Panc1 (cell line): ENCODE measurements at places on chromosomes 13 and 19.
A peak's percentile ranks its signal among the peaks of the same experiment; 100 is the strongest.

DNA sequence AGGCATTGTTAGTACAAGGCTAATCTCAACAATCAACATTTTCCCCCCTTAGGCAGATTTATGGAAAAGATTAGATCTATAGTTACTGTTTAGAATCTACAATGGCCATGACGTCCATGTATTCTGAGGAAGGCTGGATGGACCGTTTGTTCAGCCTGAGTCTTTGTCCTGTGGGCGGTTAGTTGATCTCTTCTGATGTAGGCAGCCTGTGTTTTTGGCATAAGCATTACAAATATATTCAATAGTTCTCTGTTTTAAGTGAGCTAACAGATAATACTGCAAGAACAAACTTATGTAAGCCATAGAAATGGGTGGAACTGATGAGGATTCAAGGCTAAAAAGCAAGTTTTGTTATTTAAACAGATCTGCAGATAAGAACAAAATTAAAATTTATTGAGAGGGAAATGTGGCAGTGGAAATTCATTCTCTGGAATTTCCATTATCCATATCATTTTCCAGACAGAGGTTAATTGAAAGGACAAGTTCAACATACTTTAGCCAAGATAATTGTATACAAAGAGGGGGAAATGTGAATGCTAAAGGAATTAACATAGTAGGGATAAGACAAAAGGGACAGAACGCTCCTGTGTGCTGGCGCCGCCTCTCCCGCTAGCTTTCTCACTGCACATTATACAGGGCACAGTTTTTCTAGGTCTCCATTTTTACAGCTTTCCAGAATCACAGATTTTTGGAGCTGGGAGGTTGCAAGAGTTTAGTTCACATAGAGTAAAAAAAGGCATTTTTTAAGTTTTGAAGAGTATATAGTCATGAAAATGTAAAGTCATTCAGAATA is 48.6 kb downstream of the FAM124A start:
- no peak for DNase-seq

- DNase-seq = no peak
Measured at GRCh38 chr19:35908973-35909683, 1.0 kb upstream of the TYROBP start.

DNA sequence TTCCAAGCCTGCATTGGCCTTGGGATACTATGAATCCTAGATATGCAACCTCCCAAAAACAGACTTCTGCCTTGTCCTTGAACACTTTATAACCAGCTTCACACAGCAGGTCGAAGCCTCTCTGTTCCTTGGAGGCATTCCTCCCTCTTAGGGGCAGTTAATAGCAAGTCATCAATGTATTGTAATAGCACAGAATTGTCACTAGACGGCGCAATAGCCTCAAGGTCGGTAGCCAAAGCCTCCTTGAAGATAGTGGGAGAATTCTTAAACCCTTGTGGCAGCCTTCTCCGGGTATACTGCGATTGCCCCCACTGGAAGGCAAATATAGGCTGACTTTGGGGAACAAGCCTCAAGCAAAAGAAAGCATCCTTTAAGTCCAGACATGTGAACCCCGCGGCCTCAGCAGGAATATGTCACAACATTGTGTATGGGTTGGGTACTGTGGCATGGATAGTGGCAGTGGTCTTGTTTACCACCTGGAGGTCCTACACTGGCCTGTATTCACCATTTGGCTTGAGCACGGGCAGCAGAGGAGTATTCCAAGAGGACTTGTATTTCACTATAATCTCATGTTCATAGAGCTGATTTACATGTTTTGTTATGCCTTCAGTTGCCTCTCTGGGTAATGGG is 61.1 kb downstream of the ZNF431 start:
- peak; percentile 22 for DNase-seq

DNA sequence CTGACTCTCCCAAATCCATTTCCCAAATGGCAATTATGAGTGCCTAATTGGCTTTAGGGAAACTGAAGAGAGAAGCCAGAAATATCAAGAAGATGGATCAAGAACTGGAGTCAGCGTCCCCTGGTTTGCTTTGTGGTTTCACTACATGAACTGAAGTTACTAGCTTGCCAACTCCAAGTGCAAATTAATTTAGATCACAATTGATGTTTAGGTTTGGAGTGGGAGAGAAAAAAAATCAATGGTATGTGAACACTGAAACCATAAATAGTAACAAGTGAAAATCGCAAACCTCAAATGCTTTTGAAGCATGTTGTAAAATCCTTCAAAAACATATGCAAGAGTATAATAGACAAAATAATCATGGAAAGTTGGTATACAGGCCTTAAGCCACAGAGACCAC is 1528.6 kb upstream of the SLC10A2 start:
- no peak for DNase-seq

DNA sequence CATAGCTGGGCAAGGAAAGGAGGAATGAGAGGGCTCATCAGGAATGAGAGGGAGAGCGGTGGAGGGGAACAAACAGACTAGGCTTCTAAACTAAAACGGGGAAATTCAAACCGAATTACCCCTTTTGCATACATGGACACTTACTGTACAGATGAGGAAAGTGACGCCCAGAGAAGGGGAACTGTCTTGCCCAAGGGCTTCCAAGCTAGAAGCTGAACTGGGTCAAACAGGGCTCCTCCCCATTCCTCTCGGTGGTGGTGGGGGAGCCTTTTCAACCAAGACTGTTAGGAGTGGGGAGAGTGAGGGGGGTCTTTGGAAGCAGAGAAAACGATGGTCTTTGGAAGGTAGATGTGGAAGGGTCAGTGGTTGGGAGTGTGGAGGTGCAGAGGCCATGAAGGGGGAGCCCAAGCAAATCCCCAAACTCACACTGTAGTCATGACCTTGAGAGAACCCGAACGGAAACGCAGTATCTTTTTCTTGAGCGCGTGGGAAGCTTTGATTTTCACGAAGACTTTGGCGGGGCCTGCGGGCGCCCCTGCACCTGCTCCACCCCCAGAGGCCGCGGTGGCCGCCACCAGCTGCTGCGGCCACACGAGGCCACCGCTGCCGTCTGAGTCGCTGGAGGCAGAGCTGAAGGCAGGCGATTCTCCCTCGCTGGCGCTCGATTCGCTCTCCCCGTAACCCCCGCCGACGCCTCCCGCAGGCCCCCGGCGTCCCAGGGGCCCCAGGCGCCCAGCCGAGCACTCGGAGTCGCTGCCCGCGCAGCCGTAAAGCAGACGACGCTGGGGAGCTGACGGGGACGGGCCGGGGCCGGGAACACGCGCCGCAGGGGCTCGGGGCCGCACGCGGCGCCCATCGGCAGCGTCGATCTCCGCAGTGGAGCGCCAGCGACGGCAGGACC is 12.3 kb upstream of the GNG8 start:
- no peak for DNase-seq

- DNase-seq = no peak
Measured at GRCh38 chr13:96963786-96964475, 30.3 kb downstream of the OXGR1 start.

- DNase-seq = no peak
Measured at GRCh38 chr13:110024645-110024980, 238.2 kb upstream of the IRS2 start.

DNA sequence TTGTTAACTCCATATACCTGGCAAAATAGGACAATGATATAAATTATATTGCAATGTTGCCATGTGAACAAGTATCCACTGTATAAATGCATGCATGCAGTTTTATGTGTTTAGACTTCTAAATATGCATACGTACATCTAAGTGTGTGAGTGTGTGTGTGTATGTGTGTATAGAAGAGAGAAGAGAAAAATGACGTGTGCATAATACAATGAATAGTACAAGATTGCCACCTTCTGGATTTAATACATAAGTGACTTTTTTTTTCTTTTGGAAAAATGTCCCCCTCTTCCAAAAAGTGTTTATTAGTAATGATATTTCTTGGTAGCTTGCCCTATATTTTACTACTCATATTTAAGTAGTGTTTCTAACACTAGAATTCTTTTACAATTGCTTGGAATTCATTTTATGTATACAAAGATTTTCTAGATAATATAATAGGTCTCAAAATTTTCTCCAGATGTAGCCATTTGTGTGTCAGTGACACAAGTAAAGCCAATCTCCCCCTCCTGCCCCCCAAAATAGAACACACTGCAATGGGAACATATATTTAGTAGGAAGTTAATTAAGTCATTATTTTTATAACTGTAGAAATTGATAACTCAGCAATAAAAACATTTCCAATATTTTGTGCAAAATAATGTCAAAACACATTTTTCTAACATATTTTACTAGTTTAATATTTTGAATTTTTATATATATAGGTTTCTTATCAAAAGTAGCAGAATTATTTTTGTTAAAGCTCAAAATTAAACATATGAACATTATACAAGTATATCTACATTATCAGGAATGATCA is 783.3 kb upstream of the ATXN8OS start:
- DNase-seq = no peak

GRCh38 chr19:28831462-28831861 is 381.5 kb downstream of the UQCRFS1 start:
- no peak for DNase-seq

DNA sequence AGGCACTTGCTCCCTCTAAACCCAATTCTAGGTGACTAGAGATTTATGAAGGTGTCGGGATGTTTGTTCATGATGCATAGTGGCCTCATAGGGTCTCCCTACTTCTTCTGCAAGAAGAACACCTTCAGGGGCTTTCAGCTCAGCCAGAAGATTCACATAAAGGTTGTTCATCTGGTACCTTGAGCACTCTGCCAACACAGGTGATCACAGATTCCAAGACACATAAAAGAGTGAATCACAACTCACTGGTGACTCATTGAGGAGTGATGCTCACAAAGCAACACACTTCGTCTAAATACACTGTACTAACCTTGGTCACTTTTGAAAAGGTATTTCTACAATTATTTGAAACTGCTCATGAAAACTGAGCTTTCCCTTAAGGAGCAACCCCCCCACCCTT is 6.8 kb upstream of the ZNF324 start:
- no peak for DNase-seq

DNA sequence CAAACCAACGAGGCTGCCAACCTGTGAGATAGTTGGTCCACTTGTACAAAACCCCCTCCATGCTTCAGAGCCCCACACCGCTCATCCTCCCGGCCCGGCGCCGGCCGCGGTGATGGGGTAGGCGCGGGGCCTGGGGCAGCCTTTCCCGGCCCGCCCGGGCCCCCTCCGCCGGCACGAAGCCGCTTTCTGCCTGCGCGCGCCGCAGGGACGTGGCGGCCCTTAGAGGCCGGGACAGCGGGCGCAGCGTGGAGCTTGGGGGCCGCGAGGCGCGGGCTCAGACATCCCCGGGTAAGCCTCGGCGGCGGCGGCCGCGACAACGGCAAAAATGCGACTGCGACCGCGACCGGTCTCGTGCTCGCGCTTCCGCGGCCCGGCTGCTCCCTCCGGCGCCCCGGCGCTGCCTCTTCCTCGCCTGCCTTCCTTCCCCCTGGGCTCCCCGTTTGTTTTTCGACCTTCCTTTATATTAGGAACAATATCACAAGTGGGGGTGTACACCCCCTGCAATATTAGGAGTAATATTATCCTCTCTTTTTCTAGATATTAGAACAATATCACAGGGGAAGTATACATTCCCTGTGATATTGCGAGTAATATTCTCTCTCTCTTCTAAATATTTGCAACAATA is 53.9 kb upstream of the CEACAM21 start:
- no peak for DNase-seq

GRCh38 chr13:99432609-99433542 is 68.4 kb upstream of the TM9SF2 start:
- no peak for DNase-seq
